ENCODE measurements at places on chromosomes 4 and X.
A peak's percentile ranks its signal among the peaks of the same experiment; 100 is the strongest.

- H3K4me1 ChIP-seq = no peaks in the 10 kb centered on the region
- H3K27ac ChIP-seq = no peak overlapping the region
- no peaks in the 10 kb centered on the region for H3K36me3 ChIP-seq
- no peak overlapping the region for H3K4me3 ChIP-seq
- H3K27me3 ChIP-seq = no peaks in the 10 kb centered on the region
- DNase-seq = no peak
Measured at GRCh38 chr4:177986236-177986635, 544.0 kb upstream of the AGA start.

- H3K4me3 ChIP-seq = peak overlapping the region; percentile 84
- DNase-seq = no peak
- peak overlapping the region; percentile 95 for H3K27ac ChIP-seq
- no peaks in the 10 kb centered on the region for H3K36me3 ChIP-seq
- no peaks in the 10 kb centered on the region for H3K27me3 ChIP-seq
Measured at GRCh38 chr4:87005369-87005689, 70.5 kb downstream of the AFF1 start.

- DNase-seq = no peak
- H3K27me3 ChIP-seq = peaks cover 56% of the 10 kb centered on the region
- no peak overlapping the region for H3K27ac ChIP-seq
- no peaks in the 10 kb centered on the region for H3K36me3 ChIP-seq
- H3K4me1 ChIP-seq = peaks cover 8% of the 10 kb centered on the region
- no peak overlapping the region for H3K4me3 ChIP-seq
Measured at GRCh38 chr4:146639506-146639932, 826 bp downstream of the POU4F2 start.

DNA sequence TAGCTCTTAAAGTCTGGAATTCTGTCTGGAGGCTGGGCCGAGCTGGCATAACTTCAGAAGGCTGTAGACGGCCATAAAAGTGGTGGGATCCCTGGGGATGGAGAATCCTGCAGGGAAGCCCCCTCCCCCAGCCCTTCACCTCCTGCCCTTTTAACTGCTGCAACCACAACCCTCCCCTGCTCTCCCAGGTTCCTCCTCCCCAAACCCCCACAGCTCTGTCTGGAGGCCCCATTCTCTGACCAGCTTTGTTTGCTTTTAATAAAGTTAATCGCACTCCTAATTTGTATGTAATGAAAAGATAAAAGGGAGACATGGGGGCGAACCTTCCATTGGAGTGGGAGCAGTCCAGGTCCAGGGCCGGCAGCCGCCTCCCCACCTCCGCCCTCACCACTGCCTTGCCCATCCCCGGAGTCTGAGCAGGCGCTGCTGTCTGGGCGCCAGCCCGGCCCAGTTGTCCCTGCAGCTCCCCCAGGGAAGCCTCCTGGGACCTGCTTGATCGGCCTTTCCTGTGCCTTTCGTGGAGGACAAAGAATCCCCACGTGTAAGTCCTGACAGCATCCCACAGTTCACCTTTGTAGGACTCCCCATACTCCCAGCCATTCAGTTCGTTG lies 84.3 kb downstream of the PJA1 start:
- H3K4me1 ChIP-seq = no peaks in the 10 kb centered on the region
- DNase-seq = no peak
- H3K27me3 ChIP-seq = no peaks in the 10 kb centered on the region
- H3K4me3 ChIP-seq = no peak overlapping the region
- H3K36me3 ChIP-seq = no peaks in the 10 kb centered on the region

DNA sequence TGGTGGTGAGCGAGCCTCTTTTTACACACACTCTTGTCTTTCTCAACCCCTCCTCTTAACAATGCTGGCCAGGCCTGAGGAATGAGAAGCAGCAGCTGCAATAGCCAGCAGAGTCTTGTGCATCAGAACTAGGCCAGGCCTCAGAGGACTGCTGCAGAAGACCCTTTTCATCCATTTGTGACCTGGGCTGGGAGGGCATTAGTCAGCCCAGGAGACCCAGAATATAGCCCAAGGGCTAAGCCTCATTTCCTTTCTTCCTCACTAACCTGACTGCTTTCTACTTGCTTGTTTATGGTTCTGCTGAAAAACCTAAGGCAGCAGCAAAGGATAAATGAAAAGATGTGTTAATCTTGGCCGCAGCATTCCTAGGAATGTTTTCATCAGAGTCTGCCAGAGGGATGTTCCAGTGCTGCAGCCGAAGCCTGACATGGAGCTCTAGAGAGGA lies 254.7 kb upstream of the AR start:
- no peak for DNase-seq
- H3K4me1 ChIP-seq = no peaks in the 10 kb centered on the region
- H3K27me3 ChIP-seq = no peaks in the 10 kb centered on the region
- H3K36me3 ChIP-seq = no peaks in the 10 kb centered on the region

DNA sequence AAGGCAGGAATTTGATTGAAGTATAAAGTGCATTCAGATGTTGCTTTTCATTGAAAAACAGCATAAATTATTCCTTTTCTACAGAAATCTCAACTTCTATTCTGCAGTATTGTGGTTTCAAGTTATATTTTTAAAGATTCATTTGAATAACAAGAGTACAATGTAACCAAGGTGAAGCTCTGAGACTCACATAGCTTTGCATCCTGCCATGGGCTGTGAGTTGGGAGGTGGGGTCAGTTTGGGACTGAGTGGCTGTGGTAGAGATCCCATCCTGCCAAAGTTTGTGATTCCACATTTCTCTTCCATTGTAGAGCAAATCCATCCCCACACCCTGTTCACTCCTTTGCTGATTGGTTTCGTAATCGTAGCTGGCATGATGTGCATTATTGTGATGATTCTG lies 69.2 kb downstream of the KIT start:
- H3K36me3 ChIP-seq = no peaks in the 10 kb centered on the region
- no peak overlapping the region for H3K27ac ChIP-seq
- DNase-seq = no peak
- H3K4me3 ChIP-seq = no peak overlapping the region
- H3K4me1 ChIP-seq = no peaks in the 10 kb centered on the region

DNA sequence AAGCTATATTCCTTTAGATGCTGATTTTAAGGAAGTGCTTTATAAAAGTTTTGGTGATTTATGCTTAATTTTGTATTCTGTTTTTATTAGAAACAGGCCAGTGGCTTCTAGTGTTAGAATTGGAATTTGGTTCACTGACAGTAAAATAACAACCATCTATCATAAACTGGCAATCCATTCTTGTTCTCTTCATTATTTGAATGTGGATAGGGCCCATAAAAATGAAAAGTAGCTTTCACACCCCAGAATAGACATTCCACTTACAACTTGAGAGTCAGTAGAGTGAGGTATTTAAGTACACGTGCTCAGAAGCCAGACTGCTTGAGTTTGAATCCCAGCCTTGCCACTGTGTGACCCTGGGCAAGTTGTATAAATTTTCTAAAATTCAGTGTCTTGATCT lies 232.4 kb upstream of the CTSO start:
- H3K27ac ChIP-seq = no peak overlapping the region
- no peaks in the 10 kb centered on the region for H3K27me3 ChIP-seq
- no peaks in the 10 kb centered on the region for H3K4me1 ChIP-seq
- H3K36me3 ChIP-seq = no peaks in the 10 kb centered on the region

- no peaks in the 10 kb centered on the region for H3K36me3 ChIP-seq
- no peak overlapping the region for H3K4me3 ChIP-seq
- DNase-seq = no peak
- peaks cover 7% of the 10 kb centered on the region for H3K4me1 ChIP-seq
- no peak overlapping the region for H3K27ac ChIP-seq
- peaks cover 8% of the 10 kb centered on the region for H3K27me3 ChIP-seq
Measured at GRCh38 chr4:7442574-7443162, 7.9 kb upstream of the PSAPL1 start.

DNA sequence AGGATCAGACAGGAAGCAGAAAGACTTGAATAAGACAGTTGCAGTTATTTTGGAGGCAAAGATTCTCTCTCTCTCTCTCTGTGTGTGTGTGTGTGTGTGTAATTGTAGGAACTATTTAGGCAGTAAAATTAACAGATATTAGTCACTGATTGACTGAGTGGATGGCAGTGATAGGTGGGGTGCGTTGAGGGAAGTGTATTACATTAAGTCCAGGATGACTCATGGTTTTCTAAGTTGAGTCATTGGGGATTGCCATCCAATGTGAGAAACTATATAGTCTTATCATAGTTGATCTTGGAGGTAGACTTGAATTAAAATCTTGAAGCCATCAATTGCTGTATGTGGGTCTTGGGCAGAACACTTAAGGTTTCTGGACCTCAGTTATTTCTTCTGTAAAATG lies 75.4 kb downstream of the AR start:
- H3K27ac ChIP-seq = no peak overlapping the region
- H3K4me3 ChIP-seq = no peak overlapping the region
- DNase-seq = no peak
- no peaks in the 10 kb centered on the region for H3K4me1 ChIP-seq
- no peaks in the 10 kb centered on the region for H3K27me3 ChIP-seq

- no peak overlapping the region for H3K27ac ChIP-seq
- no peak overlapping the region for H3K4me3 ChIP-seq
- H3K4me1 ChIP-seq = no peaks in the 10 kb centered on the region
- no peak for DNase-seq
Measured at GRCh38 chrX:16145656-16146055, 21.6 kb upstream of the MAGEB17 start.

- DNase-seq = no peak
- H3K27ac ChIP-seq = no peak overlapping the region
- H3K27me3 ChIP-seq = no peaks in the 10 kb centered on the region
Measured at GRCh38 chrX:154819771-154820341, 14.6 kb upstream of the MPP1 start.

DNA sequence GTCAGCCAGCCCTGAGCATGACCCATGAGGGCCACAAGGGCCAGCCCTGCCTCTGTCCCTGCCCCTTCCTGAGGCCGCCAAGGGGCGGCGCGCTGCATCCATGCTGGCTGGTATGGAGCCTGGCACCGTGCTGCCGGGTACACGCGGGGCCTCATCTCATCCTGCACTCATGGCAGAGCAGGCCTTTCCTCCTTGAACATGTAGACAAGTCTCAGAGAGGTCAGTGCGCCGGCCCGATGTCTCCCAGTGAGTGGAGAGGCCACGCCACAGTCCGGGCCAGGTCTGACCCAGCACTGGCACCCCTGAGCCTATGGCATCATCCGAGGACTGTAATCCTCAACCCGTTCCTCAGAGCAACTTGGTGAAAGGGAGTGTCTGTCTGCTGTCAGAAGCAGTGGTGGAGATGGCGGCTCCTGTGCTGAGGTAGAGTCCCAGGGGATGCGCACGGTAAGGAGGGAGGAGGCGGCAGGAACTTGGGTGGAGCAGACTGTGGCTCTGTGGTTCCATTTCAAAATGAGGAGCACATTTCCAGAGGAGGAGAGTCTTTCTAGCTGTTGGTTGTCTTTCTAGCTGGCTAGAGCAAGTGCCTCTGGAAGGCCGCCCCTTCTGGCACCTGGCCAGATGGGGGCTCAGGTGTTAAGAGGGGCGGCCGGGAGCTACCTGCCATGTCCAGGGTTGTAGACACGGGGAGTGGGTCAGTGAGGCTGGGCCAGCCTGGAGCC lies 32.8 kb downstream of the TRMT44 start:
- no peak overlapping the region for H3K4me3 ChIP-seq
- DNase-seq = no peak
- H3K27ac ChIP-seq = no peak overlapping the region
- H3K36me3 ChIP-seq = peaks cover 11% of the 10 kb centered on the region

DNA sequence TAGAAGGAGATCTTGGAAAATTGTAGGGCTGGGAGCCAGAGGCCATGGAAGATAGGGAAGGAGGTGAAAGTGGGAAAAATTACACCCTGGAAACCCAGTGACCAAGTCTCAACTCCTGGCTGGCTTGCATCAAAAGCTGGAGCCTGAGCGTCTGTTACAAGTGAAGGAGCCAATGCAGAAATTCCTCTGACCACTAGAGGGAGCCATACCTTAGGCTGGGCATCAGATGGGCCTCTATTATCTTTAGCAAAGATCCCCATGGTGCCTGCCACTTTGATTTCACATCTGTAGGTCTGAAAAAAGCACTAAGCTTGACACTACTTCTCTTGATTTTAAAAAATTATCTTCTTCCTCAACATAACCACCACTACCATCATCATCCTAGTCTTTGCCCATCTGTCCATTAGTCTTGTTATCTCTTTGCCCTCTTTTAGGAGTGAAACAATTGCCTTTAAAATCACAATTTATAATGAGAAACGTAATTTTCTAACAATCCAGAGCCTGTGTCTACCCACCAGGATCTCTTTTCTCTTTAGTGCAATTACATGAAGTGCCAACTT lies 62.9 kb downstream of the ANAPC4 start:
- no peak overlapping the region for H3K27ac ChIP-seq
- no peaks in the 10 kb centered on the region for H3K4me1 ChIP-seq
- H3K4me3 ChIP-seq = no peak overlapping the region
- peak; percentile 71 for DNase-seq
- no peaks in the 10 kb centered on the region for H3K36me3 ChIP-seq
- no peaks in the 10 kb centered on the region for H3K27me3 ChIP-seq

DNA sequence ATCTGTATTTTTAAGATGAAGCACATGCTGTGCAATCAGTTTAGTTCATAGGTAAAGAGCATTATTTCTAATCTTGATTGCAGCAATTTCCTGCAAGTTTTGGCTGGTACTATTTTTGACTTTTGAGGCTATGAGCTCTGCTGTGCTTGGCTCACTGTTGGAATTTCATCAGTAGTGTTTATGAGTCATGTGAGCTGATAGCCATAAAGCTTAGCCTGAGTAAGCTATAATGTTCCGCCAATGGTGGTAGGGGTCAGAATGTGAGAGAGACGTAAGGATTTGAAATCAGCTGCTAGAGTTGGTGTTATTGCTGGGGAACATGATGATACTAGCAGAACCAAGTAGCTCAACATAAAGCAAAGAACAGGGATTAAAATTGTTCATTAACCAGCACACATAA lies 590.9 kb upstream of the GNPDA2 start:
- H3K36me3 ChIP-seq = no peaks in the 10 kb centered on the region
- H3K27me3 ChIP-seq = no peaks in the 10 kb centered on the region
- DNase-seq = no peak
- no peak overlapping the region for H3K27ac ChIP-seq

- H3K36me3 ChIP-seq = no peaks in the 10 kb centered on the region
- H3K27me3 ChIP-seq = no peaks in the 10 kb centered on the region
- H3K4me1 ChIP-seq = no peaks in the 10 kb centered on the region
- no peak overlapping the region for H3K27ac ChIP-seq
- no peak overlapping the region for H3K4me3 ChIP-seq
- no peak for DNase-seq
Measured at GRCh38 chr4:184275766-184276165, 58.1 kb upstream of the ENPP6 start.

DNA sequence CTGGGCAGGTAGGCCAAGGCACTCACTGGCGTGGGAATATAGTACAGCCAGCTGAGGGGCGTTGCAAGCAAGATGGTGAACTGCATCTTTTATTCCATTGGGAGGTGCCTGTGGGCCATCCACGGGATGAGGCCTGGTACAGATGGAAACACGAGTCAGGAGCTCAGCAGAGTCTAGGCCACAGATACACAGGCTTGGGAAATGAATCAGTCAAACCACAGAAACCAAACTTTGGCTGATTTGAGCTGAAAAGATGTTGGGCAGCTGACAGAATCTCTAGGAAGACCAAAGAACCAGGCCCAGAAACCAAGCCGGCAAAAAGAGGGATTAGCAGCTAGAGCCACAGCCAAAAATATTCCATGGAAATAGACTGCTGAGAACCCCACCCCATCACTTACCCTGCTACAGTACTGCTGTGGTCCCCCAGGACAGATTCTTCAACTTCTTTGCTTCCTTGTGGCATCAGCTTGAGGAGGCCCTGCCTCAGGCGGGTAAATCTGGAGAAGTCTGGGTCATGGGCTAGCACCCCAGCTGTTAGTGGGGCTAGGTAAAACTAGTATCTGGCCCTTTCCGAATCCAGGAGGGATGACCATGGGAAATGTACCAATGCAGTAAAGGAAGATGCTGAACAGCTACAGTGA lies 75.4 kb downstream of the TMEM131L start:
- H3K4me1 ChIP-seq = peaks cover 42% of the 10 kb centered on the region
- no peaks in the 10 kb centered on the region for H3K27me3 ChIP-seq
- peak overlapping the region; percentile 33 for H3K27ac ChIP-seq
- H3K36me3 ChIP-seq = peaks cover 7% of the 10 kb centered on the region
